ENCODE measurements at places on chromosomes 7 and 10.

GRCh38 chr10:76632767-76633051, 1004.9 kb downstream of the KCNMA1 start:
- no peak for DNase-seq

- no peak for DNase-seq
Observed at GRCh38 chr7:35705932-35706461, 11.1 kb upstream of the HERPUD2 start.

- no peak for DNase-seq
Observed at GRCh38 chr7:38978491-38978890, 782 bp downstream of the POU6F2 start.

GRCh38 chr7:113109718-113110117, 8.6 kb downstream of the SMIM30 start:
- DNase-seq, result no peak

DNA sequence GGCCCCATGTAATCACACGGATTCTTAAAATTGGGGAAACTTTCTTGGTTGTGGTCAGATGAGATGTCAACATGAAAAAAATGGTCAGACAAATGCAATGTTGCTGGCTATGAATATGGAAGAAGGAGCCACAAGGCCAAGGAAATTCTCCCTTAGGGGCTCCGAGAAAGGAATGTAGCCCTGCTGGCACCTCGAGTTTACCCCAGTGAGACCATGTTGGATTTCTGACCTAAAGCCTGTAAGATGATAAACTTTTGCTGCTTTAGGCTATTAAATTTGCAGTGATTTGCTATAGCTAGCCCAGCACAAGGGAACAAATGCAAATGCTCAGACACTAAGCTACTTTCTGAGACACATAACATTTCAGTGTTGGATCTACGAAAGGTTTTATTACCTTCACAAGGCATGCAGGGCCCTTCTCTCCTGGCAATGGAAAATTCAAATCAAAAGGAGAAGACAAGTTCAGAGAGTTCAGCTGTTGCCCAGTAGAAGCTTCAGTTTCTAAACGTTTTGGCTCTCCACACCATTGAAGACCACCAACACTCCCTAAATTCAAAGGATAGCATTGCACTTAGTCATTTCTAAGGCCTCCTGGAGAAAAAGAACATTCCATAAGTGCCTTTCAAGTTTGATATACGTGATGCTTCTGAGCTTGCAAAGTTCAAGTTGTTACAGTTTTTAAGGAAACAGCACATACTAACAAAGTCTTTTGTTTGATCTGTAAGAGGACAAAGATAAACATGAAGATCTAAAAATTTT, 23.4 kb downstream of the MCMBP start:
- DNase-seq, result no peak

GRCh38 chr7:159098811-159099655, 45.6 kb downstream of the VIPR2 start:
- no peak for DNase-seq

- DNase-seq, result no peak
Observed at GRCh38 chr7:16084370-16084769, 337.0 kb downstream of the CRPPA start.

DNA sequence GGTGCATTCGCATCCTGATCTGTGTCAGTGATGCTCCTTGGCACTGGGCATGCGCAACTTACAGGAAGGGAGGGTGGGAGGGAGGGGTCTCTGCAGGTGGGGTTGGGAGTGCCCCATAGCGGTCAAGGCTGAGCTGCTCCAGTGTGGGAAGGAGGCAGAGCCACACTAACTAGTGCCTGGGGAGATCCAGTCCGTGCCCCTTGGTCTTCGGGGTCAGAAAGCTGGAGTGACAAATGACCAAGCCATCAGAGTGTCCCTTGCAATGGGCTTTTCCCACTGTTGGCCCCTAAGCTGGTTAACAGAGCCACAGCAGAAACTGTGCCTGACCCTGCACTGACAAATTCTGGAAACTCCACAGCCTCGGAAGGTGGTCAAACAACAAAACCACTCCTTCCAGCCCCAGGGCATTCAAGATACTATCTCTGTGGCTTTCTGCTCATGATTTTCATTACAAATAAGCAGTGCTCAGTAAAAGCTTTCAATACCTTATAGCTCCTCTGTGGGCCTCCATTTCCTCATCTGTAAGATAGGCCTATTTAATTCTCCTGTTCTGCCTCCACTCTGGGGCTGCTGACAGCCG, 138.1 kb upstream of the UNC5B start:
- no peak for DNase-seq

Data from stimulated activated CD4-positive, alpha-beta T cell treated with anti-CD3 and anti-CD28 coated beads, Interleukin-12 subunit alpha, Interleukin-12 subunit beta, amount 100 ng/mL, for 4 hours (primary cell).